ENCODE measurements at places on chromosomes 5 and 9.

DNA sequence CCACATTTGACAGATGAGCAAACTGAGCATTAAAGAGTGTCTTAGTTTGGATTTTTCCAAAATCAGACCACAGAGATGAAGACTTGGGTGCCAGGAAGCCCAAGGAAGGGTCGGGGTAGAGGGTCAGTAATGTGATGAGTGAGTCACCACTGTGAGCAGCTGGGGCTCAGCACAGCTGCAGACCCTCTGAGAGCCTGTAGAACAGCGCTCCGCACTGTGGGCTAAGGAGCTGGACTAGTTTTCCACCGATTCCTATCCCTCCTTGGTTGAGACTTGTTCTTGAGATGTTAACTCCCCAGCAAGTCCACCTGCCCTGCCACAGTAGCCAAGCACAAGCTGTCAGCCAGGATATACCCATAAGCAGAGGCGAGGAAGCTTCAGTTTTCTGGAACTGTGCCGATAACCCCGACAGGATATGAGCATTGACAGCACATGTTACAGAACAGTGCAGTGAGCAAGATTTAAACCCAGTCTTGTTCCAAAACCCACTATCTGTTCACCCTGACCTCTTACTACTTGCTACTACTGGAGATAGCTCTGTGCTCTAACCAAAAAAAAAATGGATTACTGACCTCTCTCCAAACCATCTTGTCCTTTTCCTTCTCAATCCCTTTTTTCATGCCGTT, 31.8 kb downstream of the EGFLAM start:
- DNase-seq: no peak

- DNase-seq: peak; percentile 28
Observed at GRCh38 chr5:39547553-39548154, 122.9 kb upstream of the DAB2 start.

DNA sequence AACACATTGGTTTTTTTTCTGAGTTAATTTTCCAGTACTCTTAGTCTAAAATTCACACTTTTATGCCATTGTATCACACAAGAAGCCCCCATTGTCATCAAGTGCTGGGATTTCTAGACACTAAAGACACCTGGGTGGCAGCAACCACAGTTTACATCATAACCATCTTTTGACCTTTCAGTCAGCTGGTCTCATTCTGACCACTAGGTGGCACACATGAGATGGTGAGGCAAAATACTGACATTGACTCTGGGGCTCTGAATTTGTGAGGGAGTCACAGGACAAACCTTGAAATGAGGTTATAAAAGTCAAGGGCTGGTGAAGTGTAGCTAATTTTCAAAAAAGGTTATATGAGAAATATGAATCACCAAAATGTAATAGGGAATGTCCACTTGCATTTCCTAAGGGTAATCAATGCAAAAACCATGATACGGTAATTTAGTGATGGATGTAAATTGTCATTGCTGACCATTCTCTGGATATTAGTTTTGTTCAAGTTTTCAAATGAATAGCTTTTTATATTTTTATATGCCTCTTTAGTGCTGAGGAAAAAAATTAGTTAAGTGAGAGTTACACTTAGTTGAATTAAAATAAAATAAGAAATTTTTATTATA, 229.4 kb downstream of the DMAC1 start:
- DNase-seq: peak; percentile 74

DNA sequence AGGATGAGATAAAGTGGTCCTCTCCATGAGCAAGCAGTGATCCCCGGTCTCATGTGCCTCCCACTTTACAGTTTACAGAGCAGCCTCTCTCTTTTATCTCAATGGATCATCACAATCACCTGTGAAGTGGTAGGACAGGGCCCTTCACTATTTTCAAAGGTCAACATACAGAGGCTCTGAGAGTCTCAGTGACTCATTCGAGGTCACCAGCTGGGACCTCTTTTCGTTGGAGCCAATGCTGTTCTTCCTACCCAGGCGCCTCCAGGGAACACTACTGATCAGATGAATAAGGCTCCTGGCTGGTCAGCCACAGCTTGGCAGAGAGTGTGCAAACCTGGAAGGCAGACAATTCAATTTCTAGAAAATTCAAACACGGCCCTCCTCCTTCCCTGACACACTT, 16.6 kb downstream of the GGTA1 start:
- no peak for DNase-seq

- no peak for DNase-seq
Observed at GRCh38 chr9:74556685-74557084, 59.5 kb downstream of the RORB start.

DNA sequence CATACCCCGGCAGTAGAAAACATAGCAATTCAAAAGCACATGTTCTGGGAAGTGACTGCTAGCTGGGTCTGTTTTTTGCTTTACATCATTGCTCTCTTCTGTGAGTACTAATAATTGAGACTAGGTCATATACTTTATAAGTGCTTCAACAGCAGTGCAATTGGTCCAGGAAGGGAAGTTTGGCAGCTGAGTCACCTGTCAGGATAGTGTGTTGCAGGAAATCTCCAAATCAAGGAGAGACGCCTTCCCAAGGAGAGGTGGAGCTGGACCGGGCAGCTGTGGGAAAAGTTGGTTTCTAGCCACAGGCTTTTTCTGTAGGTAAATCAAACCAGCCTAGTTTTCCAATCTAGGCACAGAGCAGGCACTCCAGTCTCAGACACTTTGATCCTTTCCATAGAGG, 330.1 kb downstream of the ENC1 start:
- no peak for DNase-seq

GRCh38 chr5:4785971-4786370, 354.2 kb upstream of the ADAMTS16 start:
- no peak for DNase-seq

- DNase-seq: no peak
Observed at GRCh38 chr9:4327504-4328191, 27.8 kb upstream of the GLIS3 start.

DNA sequence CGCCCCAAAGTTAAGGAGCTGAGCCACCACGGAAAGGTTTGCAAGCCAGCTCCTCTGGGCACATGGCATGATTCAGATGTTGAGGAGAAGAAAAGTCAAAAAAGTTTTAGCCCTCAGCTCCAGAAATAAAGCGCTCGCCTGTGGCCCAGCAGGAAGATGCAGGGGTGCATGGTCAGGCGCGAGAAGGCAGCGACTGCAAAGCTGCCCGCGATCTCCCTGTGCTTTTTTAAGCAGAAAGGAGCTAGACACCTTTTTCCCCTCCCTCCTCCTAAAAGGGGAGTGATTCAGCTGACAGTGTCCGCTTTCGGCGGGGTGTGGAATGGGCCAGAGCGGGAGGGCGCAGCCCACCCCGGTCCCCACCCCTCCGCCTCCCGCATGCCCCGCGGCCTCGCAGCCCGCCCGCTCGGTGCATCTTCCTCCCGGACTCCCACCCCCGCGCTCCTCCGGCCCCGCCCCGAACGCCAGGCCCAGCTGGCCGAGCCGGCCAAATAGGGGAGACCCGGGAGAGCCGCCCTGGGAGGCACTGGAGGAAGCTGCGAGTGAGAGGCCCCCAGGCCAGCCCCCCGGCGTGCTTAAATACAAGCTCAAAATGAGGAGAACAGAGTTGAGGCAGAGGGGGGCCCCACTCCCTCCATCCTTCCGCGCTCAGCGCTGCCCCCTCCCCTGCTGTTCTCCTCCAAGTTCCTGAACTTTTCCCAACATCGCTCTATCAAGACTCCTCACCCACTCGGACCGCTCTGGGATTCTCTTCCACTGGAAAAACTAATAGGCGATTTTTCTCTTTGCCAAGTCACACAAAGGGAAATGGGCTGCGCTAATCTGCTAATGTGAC, at the start of gene ADAMTS12:
Gene ADAMTS12 (minus strand): TSS at position 203 of the 832 bp plus-strand sequence. CDS start 134 bp downstream, at position 69.
- no peak for DNase-seq

DNA sequence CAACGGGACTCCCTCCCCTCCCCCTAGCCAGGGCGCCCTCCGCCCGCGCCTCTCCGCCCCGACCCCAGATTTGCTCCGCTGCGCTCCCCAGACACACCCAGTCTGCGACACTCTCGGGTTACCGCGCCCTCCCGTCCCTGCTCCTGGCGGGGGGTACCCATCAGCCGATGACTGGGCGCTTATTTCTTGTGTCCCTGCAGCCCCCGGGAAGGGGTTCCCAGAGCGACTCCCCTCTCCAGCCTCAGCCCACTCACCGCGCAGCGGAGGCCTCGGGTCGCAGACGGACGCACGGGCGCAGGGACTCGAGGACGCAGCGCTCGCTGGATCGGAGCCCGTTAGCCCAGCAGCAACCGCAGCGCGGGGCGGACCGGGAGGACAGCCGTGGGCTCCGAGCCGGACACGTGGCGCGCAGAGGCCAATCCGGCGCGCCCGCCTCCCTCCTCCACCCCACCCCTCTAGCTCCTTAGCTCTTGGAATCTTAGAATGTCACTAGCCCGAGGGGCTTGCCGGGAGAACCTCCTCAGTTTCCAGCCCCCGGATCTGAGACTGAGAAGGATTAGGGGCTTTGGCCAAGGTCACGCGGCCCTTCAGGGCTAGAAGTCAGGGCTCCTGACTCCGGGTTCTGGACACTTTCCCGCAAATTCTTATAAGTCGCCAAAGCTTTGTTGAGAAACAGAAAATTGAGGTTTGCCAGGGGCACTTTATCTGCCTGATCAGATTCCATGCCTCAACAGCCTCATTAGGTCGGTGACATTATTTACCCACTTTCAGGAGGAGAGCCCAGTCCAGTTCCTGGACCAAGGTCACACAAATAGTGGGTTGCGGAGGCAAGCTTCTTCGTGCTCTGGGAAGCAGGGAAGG, at the start of gene ANXA6:
Gene ANXA6 (minus strand): TSS at position 354 of the 861 bp plus-strand sequence. CDS start 9,878 bp downstream, outside the sequence.
- DNase-seq: peak; percentile 50

- no peak for DNase-seq
Observed at GRCh38 chr9:124810663-124811355, 33.9 kb downstream of the OLFML2A start.

- no peak for DNase-seq
Observed at GRCh38 chr5:1563617-1564181, 39.9 kb upstream of the LPCAT1 start.

DNA sequence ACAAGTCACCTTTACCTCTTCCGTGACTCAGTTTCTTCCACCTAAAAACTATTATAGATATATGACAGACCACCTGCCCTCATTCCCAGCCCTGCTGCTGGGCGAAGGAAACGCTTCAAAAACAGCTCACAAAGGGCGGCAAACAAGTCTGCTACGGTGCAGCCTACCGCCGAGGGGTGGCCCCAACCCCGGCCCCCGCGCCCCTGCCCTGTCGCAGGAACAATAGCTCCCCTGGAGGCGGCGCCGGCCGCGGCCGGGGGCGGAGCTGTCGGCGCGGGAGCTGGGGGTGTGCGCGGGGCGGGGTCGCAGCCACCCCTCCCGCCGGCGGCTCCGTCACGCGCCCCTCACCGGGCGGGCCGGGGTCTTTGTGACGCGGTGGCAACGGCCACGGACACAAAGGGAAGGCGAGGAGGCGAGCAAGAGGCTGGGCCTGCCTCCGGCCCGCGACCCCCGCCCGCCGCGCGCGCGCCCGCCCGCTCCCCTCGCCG, at the start of gene TMEFF1:
Gene TMEFF1 (plus strand): TSS at position 362 of the 488 bp plus-strand sequence. CDS start 396 bp downstream, outside the sequence.
- DNase-seq: peak; percentile 22

GRCh38 chr5:105659396-105659795, 2011.3 kb downstream of the EFNA5 start:
- DNase-seq: no peak

GRCh38 chr5:125038477-125038876, 292.0 kb upstream of the ZNF608 start:
- no peak for DNase-seq

- DNase-seq: no peak
Observed at GRCh38 chr9:113570749-113571711, 107.5 kb downstream of the RGS3 start.

DNA sequence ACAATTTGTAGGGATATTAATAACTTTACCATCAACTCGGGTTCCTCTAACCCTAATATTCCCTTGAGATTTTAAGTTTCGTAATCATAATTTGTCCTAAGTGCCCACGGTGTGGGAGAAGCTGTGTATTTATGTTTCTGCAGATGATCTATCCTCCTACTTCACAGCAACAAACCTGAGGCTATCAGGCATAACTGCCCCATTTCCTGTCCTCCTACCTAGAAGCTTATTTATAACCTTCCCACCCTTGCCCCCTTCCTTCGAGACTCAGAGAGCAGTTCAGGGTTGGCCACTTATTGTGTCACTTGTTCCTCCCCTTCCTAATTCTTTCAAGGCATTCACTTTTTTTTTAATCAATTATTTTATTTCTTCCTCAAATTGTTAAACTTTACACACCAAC, 29.6 kb upstream of the LCP2 start:
- no peak for DNase-seq

GRCh38 chr5:111589316-111589715, 77.0 kb upstream of the STARD4 start:
- DNase-seq: no peak

DNA sequence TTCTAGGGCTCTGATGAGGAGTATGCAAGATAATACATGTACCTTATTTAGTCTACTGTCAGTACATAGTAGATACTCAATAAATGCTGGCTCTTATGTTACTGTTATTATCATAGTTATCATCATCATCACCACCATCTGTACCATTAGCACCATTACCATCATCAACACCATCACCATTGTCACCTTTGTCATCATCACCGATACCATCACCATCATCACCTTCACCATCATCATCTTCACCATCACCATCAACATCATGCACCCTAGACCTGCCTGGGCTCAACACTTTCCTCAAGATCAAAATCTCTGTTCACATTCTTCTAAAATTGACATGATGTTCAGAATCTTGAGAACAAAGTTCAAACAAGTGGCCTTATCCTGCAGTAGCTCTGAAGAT, 126.2 kb upstream of the PANK3 start:
- DNase-seq: no peak

- no peak for DNase-seq
Observed at GRCh38 chr5:54296386-54296785, 14.0 kb downstream of the ARL15 start.

- DNase-seq: no peak
Observed at GRCh38 chr9:94157050-94157801, 73.0 kb downstream of the PTPDC1 start.

GRCh38 chr5:138111181-138111580, 27.3 kb downstream of the WNT8A start:
- DNase-seq: no peak

DNA sequence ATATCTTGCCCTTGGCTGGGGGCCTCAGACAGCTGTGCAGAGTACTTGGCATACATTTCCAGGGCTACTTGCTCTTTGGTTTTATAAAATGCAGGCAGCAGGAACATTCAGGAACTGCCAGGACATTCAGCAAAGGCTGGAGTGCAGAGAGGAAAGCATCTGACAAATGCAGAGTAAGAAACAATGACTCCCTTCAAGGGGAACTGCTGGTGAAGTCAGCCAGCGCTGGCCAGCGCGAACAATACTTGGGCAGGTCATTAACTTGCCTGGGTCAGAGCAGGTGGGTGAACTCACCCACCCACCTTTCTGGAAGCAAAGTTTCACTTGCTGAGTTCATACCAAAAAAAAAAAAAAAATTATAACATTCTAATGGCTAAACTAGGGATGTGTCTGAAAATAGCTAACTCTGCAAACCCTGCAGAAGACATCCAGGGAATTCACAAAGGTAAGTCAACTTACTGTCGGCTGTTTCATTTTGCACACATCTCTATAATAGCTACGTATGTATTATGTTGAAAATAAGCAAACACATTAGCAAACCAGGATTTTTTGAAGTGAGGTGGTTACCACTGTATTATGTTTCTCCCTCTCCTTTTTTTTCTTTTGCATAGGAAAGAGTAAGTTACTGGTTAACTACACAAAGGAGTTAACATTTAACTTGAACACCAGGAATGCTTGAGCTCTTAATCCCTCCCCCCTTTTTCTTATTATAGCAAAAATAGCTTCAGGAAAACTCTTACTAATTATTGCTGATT, 152.2 kb downstream of the GLIS3 start:
- DNase-seq: no peak

GRCh38 chr5:6721442-6721841, 8.2 kb downstream of the TENT4A start:
- DNase-seq: no peak

- DNase-seq: no peak
Observed at GRCh38 chr9:101848485-101848919, 110.1 kb upstream of the GRIN3A start.

GRCh38 chr9:136550439-136551289, 4.8 kb upstream of the NOTCH1 start:
- DNase-seq: no peak
